ENCODE measurements at places on chromosomes 4 and X. TPM values are rescaled to one million over a fixed set of nuclear protein-coding genes. Genes with fewer than 3 reads are reported as not detected.

DNA sequence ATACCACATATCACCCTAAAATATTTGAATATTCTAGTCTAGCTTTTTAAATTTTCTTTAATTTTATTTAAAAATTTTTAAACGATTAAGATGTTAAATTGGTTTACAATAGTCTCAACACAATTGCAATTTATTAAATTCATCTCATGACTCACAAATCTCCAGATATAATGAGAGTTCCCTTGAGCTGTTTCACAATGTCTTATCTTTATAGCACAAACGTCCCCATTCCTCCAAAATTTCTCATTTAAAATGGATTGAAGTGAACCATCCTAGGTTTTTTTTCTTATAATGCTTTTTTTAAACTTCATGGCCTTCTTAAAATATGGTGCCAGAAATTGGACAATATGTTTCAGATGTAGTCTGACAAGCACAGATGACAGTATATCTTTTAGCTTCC, 204.4 kb downstream of the GABRB1 start:
- no peak for DNase-seq

GRCh38 chr4:70239131-70239883, 3.1 kb upstream of the CSN3 start:
- DNase-seq: no peak

- DNase-seq: no peak
Observed at GRCh38 chrX:24768556-24768955, 74.8 kb downstream of the POLA1 start.

Gene SRPX2
- total RNA-seq: not detected

Gene FGA
- total RNA-seq: not detected

DNA sequence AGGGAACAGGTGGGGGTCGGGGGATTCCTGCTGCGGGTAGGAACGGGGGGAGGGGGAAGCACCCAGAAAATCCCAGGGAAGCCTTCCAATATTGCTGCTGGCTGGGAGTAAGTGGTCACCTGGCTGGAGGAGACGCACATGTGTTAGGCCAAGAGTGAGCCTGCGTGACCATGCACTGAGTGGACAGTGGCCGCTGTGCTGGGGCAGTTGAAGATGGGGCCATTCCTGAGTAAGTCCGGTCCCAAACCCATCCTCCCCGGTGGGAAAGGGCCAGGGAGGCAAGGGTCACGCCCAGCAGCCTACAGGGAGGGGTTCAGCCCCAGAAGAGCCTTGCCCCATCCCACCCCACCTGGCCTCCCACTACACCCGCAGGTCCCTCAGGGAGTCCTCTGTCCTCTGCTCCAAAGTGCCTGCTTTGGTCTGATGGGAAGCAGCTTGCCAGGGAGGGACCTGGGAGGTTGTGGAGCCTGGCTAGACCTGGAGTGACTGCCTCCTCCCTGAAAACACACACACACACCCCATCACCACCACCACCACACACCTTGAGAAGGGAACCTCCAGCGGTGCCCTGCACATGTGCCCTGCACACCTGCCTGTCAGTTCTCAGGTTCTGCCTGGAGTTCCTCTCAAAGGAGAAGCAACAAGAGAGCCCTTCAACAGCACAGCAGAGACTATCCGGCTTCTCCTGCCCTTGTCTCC, 6.1 kb downstream of the L1CAM start:
- DNase-seq: no peak

DNA sequence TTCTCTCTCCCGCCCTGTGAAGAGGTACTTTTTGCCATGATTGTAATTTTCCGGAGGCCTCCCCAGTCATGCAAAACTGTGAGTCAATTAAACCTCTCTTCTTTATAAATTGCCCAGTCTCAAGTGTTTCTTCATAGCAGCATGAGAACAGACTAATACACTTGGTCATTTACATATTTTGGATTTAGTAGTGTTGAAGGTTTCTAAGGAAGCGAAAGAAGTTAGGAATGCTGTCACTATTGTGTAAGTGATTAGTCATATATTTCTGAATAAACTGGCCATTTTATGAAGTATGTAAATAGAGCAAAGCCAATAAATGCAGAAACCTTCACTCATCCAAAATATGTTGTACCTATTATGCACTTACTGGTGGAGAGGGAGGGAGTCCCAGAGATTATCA, 34.4 kb upstream of the GK2 start:
- DNase-seq: no peak

DNA sequence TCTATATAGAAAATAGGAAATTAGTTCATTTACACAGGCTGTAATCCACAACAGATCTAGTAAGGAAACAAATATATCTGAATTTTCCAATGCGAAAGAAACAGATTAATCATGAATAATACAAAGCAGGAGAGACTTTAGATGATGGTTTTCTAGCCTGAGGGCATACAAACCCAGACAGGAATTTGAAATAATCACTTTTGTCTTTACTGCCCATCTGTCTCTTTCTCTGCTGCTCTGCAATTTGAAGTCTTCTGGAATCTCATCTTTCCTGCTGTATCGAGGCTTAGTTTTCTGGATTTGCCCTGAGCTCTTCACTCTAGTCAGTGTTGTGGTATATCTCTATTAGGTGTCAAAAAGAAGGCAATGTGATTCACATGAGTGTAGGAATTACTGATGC, 711.8 kb upstream of the FAM241A start:
- no peak for DNase-seq

Gene PABPC5
- not detected for total RNA-seq

DNA sequence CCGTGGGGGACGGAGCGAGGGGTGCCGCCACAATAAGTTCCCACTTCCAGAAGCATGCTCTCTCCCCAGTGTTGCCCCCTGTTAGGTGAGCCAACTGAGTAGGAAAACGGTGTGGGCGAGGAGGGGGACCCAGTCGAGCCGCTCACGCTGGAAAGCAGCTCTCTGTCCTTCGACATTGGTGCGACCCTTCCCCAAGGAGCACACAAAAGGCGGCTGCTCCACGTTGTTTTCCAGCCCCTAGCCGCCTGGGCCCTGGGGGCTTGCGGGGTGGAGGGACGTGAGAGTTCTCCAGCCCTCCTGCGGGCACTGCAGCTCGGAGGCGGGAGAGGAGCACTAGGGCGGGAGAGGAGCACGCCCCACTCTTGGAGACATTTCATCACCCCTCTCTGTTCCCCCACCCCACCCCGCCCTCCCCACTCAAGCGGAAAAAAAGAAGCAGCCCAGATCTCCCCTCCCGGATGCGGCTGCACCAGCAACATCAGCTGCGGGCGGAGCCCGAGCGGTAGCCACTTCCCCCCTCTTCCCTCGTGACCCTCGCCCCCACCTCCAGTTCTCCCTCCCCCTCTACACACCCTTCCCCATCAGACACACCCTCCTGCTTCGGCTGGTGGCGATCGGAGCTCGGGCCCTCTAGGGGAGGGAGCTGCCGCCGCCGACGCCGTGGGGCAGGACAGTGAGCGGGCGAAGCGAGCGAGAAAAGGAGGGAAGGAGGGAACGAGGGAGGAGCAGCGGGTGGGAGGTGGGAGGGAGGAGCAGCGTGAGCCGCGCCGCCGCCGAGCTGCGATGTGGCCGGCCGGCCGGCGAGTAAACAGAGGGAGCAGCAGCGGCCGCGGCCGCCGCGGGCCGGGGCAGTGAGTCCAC, at the start of gene DOCK11:
Gene DOCK11 (plus strand): TSS at position 755 of the 861 bp plus-strand sequence. CDS start 157 bp downstream, outside the sequence.
- DNase-seq: peak; percentile 87

Gene OPN1MW3
- total RNA-seq: not detected

GRCh38 chrX:82208975-82209374, 1007.1 kb downstream of the SH3BGRL start:
- no peak for DNase-seq

- no peak for DNase-seq
Observed at GRCh38 chr4:29326816-29327215, 1393.4 kb upstream of the PCDH7 start.

GRCh38 chr4:20353646-20354045, 101.9 kb downstream of the SLIT2 start:
- no peak for DNase-seq

DNA sequence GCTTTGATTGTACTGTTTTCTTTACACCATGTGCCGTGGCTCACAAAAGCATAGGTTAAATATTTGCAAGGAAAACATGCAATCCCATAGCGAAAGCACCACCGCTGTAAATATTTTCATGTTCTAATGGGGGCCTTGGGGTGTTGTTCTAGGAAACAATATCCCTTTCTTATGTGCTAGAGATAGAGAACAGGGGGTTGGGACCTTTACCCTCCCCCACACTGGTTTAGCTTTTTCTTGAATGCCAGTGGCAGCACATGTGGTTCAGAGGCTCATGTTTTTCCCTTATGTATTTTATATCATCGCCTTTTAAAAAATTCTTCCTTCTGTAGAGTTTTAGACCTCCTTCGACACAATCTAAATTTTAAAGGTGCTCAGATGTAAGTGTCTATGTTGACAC, 422.6 kb upstream of the TENM3 start:
- DNase-seq: no peak

GRCh38 chrX:3520458-3520857, 174.0 kb upstream of the MXRA5 start:
- DNase-seq: no peak

Gene FAM47A
- not detected for total RNA-seq

Gene DIPK2B
- not detected for total RNA-seq

Gene RXFP1
- not detected for total RNA-seq

DNA sequence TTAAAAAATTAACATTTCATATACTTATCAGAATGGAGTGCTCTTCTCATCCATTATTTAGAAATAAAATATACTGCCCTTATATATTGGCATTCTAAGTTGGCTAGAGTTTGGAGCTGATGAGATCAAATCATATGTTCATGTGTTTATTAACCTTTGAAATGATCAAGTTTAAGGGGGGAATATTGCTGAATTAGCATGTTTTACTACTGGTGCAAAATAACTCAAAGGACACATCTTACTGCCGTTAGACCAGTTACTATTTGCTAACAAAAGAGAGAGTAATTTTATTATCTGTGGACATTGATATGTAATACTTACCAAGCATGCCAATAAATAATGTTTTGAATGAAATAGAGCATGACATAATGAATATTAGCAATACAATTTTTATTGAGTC, 901.0 kb downstream of the CCSER1 start:
- DNase-seq: no peak

- DNase-seq: no peak
Observed at GRCh38 chr4:41725254-41725653, 23.3 kb downstream of the PHOX2B start.

- DNase-seq: no peak
Observed at GRCh38 chr4:113645771-113646441, 115.6 kb downstream of the CAMK2D start.

Gene EMCN
- not detected for total RNA-seq

GRCh38 chrX:150575419-150575814, 7.0 kb downstream of the MTM1 start:
- peak; percentile 16 for DNase-seq

DNA sequence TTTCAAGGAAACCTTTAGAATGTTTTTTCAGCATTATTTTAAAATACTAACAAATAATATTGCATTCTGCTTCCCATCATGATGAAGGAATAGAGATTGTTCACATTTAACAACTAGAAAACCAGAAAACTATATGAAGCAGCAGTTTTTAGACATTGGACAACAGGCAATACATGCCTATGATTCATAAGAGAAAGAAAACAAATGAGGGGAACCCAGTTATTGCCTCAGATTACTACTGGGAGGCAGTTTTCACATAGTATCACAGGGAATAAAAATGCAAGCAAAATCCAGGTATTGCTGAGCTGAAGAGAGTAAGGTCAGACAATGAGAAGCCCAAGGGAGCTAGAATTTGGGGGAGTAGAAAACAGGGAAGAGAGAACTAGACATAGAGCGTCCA, 373.6 kb downstream of the MAPK10 start:
- DNase-seq: no peak

Gene ACE2
- total RNA-seq: not detected

GRCh38 chrX:155313766-155314165, 20.6 kb downstream of the CLIC2 start:
- DNase-seq: no peak

DNA sequence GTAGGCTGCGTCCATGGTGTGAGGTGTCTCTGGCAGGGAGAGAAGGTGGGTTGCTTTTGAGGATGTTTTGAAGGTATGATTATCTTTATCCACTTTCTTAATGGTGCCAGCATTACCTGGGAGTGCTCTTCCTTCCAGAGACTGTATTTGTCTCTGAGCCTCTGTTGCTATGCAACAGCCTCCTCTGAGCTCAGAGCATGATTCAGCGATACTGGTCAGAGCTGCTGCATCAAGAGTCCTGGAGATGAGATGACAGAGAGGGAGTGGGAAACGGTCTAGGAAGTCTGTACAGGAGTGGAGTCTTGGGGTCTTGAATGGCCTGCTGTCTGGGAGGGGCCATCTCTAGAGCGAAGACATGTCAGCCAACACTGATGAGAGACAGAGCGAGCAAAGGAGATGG, 104.4 kb upstream of the RAB40AL start:
- DNase-seq: no peak

Gene NPNT
- not detected for total RNA-seq

GRCh38 chr4:123255971-123256370, 140.6 kb upstream of the SPRY1 start:
- no peak for DNase-seq

DNA sequence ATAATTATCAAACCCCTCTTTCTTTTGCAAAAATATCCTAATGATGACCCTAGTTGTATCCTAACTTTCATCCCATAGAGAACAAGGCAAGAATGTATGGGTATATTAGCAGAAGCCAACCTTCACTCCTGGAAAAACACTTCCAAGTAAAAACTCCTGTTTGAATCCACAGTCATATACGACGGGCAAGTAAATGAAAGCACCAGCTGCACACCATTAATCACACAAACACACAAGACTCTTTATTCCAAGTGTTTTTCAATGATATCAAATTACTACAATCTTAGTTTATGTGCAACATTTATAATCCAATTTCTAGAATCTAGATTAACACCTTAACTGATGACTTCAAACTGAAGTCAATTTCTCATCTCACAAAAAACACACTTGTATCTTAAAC, 22.9 kb downstream of the ACSL4 start:
- DNase-seq: no peak

DNA sequence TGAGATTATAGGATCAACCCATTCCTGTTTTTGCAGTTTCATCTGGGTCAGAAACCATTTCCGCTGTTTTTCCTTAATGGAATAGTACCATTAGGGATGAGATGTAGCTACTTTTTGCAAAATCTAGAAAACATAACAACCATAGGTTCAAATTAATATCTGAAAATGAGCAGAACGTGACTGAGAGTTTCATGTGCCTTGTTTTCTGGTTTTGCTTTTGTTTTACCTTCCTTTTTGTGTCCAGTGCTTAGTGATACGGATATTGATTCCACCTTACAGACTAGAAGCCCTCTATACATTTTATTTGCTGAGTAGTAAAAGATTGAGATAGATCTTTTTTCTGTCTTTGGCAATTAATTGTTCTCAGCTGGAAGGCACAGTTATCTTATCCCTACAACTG, 46.5 kb downstream of the SNX25 start:
- DNase-seq: no peak

- no peak for DNase-seq
Observed at GRCh38 chrX:6384371-6384770, 150.5 kb downstream of the VCX3A start.

DNA sequence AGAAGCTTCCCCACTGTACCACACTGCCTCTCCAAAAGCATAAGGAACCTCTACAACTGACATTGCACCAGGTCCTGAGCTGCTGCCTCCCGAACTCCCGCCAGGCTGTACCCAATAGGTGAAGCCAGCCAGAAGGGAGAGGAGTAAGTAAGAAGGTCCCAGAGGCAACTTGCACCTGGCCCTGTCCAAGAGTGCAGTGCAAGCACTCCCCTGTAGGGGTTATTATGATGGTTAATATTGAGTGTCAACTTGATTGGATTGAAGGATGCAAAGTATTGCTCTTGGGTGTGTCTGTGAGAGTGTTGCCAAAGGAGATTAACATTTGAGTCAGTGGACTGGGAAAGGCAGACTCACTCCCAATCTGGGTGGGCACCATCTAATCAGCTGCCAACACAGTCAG, 879.3 kb upstream of the SLIT2 start:
- no peak for DNase-seq

Gene PRSS12
- total RNA-seq: not detected

GRCh38 chrX:97692575-97692974, 808.9 kb downstream of the RPA4 start:
- no peak for DNase-seq
